ENCODE measurements at places on chromosomes 16 and 17. TPM values are rescaled to one million over a fixed set of nuclear protein-coding genes. Genes with fewer than 3 reads are reported as not detected.

The WIPF2 gene
- 42.0 TPM for total RNA-seq

The CCDC182 gene
- total RNA-seq: not detected

The KAT7 gene
- total RNA-seq: 42.5 TPM

DNA sequence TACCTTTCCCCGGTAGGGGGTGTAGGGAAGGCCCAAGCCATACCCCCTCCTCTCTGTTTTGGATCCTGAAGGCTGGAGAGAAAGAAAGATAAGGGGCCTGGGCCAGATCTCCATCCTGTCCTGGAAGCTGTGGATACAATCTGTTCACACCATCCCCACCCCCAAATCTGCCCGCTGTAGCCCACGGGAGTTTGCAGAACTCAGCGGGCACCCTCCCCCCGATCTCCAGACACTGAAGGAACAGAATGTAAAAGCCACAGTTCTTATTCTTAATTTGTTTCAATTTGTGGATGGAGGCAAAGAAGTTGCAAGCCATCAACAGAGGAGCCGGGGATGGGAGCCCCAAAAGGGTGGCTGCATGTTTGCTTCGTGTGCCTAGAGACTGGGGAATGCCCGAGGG, 27.2 kb downstream of the GJD3 start:
- H3K4me3 ChIP-seq: no peak overlapping the region
- H3K27ac ChIP-seq: no peak overlapping the region
- no peaks in the 10 kb centered on the region for H3K27me3 ChIP-seq
- no peak for DNase-seq
- H3K4me1 ChIP-seq: peaks cover 13% of the 10 kb centered on the region

GRCh38 chr17:78144147-78144719, 2.0 kb upstream of the C17orf99 start:
- no peak overlapping the region for H3K4me3 ChIP-seq
- no peaks in the 10 kb centered on the region for H3K27me3 ChIP-seq
- H3K27ac ChIP-seq: peak overlapping the region; percentile 88
- no peaks in the 10 kb centered on the region for H3K36me3 ChIP-seq

DNA sequence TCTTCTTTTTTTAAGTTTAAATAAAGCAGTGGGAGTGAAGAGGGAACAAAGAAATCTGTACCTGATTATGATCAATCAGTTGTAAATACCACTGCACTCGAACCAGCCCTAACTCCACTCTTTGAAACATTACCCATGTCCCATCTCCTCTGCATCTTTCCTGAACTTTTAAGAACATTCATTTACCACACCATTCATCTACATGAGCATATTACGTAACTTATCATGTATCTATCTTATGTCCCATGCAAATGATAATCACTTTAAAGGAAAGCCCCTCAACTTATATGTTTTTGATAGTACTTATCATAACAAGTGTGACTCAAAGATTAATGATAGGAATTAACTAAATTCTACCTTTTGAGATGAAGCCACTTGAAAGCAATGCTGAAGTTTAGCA, 10.7 kb upstream of the BRIP1 start:
- no peaks in the 10 kb centered on the region for H3K27me3 ChIP-seq
- H3K27ac ChIP-seq: no peak overlapping the region
- no peaks in the 10 kb centered on the region for H3K36me3 ChIP-seq
- DNase-seq: no peak
- H3K4me1 ChIP-seq: no peaks in the 10 kb centered on the region

- DNase-seq: no peak
- no peaks in the 10 kb centered on the region for H3K27me3 ChIP-seq
- H3K27ac ChIP-seq: no peak overlapping the region
- H3K4me3 ChIP-seq: no peak overlapping the region
- H3K4me1 ChIP-seq: no peaks in the 10 kb centered on the region
- H3K36me3 ChIP-seq: no peaks in the 10 kb centered on the region
Observed at GRCh38 chr16:9607515-9608230, 516.2 kb downstream of the HAPSTR1 start.

The HAS3 gene
- 5.1 TPM for total RNA-seq

DNA sequence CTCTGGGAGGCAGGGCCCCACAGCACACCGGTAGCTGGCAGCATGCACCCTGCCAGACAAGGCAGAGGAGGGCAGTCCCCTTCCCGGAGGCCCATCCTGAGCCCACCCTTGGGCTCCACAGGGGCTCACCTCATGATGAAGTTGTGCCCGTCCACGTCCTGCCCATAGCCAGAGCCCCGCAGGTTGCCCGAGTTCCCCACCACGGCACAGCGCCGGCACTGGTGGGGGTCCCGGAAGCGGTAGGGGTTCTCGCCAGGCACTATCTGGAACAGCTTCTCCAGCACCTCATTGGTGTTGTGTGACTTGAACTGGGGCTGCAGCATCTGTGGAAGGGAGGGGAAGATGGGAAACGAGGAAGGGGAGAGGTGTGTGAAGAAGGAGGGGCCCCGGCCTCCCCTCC, 44.0 kb downstream of the ST3GAL2 start:
- H3K4me3 ChIP-seq: no peak overlapping the region
- no peak overlapping the region for H3K27ac ChIP-seq
- peaks cover 3% of the 10 kb centered on the region for H3K4me1 ChIP-seq

- H3K27me3 ChIP-seq: no peaks in the 10 kb centered on the region
- DNase-seq: peak; percentile 37
- H3K4me1 ChIP-seq: peaks cover 13% of the 10 kb centered on the region
- H3K36me3 ChIP-seq: no peaks in the 10 kb centered on the region
- peak overlapping the region; percentile 52 for H3K27ac ChIP-seq
Observed at GRCh38 chr16:67345401-67345800, 18.8 kb downstream of the LRRC36 start.

DNA sequence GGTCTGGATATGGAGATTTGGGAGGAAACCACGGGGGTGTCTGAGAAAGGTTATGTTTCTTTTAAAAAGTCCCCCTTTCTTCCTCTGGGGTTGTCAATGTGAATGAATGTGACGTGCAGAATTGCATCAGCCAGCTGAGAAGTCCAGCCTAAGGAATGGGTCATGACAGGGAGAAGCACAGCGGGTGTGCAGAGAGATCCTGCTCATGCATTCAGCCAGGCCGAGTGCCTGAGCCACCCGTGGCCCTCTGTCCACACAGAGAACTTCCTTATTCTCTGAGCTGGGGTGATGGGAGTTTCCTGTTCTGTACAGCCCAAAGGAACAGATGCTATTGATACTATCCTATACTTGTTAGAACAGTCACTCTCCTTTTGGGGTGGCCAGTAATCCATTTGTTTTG, 117.9 kb downstream of the CPPED1 start:
- no peak for DNase-seq
- no peak overlapping the region for H3K27ac ChIP-seq
- H3K27me3 ChIP-seq: no peaks in the 10 kb centered on the region
- no peaks in the 10 kb centered on the region for H3K36me3 ChIP-seq

GRCh38 chr16:75222271-75222783, 3.5 kb downstream of the CTRB1 start:
- H3K4me3 ChIP-seq: no peak overlapping the region
- H3K4me1 ChIP-seq: no peaks in the 10 kb centered on the region
- no peak overlapping the region for H3K27ac ChIP-seq
- DNase-seq: no peak
- no peaks in the 10 kb centered on the region for H3K36me3 ChIP-seq

GRCh38 chr16:50202926-50203624, 50.0 kb downstream of the TENT4B start:
- H3K36me3 ChIP-seq: no peaks in the 10 kb centered on the region
- no peaks in the 10 kb centered on the region for H3K27me3 ChIP-seq
- peak overlapping the region; percentile 29 for H3K27ac ChIP-seq
- H3K4me1 ChIP-seq: peaks cover 4% of the 10 kb centered on the region

DNA sequence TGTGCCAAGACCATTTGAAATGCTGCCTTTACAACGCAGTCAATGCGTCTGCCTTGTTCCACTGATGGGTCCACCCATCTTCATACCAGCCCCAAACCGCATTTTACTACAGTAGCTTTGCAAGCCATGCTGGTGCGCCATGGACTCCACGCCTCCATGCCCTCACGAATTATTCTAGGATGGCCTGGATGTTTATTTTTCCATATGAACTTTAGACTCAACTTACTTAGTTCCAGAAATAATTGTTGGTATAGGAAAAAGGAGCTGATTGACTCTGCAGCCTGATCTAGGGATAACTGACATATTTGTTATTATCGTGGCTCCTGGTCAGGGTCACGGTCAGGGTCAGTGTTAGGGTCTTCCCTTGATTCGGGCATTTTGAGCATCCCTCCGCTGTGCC, 70.0 kb upstream of the ZNF469 start:
- no peaks in the 10 kb centered on the region for H3K36me3 ChIP-seq
- no peak for DNase-seq
- H3K4me1 ChIP-seq: no peaks in the 10 kb centered on the region
- no peak overlapping the region for H3K27ac ChIP-seq
- H3K4me3 ChIP-seq: no peak overlapping the region
- H3K27me3 ChIP-seq: no peaks in the 10 kb centered on the region

The ATP1B2 gene
- 1.4 TPM for total RNA-seq

The WFIKKN1 gene
- 0.80 TPM for total RNA-seq

- no peak overlapping the region for H3K27ac ChIP-seq
- H3K4me3 ChIP-seq: no peak overlapping the region
- H3K27me3 ChIP-seq: no peaks in the 10 kb centered on the region
- DNase-seq: no peak
- H3K36me3 ChIP-seq: no peaks in the 10 kb centered on the region
Observed at GRCh38 chr16:25431472-25431871, 173.8 kb upstream of the ZKSCAN2 start.

The TMEM220 gene
- total RNA-seq: 14.5 TPM

The ENO3 gene
- 3.8 TPM for total RNA-seq

DNA sequence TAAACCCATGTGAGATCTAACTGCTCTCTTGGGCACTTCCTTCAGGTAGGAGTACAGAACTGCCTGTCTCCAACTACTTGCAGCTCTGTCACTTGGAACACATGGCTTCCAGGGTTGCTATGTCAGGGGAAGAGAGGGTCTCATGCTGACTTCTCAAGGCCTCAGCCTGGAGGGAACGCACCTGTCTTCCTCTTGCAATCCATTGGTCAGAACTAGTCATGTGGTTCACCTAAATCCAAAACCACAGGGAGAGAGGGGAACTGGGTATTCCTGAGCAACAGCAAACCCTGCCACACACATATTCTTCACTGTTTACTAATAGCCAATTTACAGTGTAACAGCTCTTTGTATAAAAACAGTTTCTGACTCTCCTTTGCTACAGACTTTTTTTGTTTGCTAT, 206.1 kb downstream of the KCNJ2 start:
- H3K4me3 ChIP-seq: no peak overlapping the region
- H3K36me3 ChIP-seq: no peaks in the 10 kb centered on the region
- no peak overlapping the region for H3K27ac ChIP-seq
- H3K27me3 ChIP-seq: no peaks in the 10 kb centered on the region
- H3K4me1 ChIP-seq: no peaks in the 10 kb centered on the region

The NTN1 gene
- total RNA-seq: 2.1 TPM

The PDILT gene
- total RNA-seq: not detected

DNA sequence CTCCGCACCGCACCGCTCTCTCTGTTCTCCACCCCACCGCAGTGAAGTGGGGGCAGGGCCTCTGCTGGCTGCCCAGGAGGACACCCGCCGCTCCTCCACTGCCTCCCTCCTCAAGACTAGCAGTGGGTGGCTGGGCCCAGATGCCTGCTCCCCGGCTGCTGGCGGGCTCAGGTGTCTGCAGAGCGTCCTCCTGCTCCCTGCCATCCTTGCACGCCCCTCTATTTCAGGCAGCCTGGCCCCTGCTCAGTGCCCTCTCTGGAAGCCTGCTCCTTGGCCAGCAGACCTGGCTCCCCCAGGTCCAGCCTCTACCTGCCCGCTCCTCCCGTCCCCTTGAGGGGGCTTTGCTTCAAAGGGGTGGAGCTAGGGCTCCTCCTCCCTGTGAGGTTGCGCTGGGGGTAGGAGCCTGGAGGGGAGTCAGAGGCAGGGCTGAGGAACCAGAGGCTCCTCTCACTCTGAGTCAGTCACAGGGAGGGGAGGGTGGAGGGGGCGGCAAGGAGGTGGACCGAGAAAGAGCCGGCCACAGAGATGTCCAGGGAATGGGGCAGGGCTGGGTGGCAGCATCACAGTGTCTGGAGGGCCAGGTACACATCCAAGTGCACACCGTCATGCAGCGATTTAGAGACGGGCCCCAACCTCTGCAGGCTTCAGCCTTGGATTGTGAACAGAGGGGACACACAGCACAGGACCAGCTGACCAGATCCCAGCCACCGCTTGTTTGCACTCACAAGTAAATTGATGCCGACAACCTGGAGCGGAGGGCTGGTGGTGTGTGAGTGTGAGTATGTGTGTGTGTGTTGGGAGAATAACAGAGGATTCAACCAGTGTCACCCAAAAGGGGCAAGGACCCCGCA, 9.8 kb upstream of the TMEM92 start:
- no peaks in the 10 kb centered on the region for H3K36me3 ChIP-seq
- no peaks in the 10 kb centered on the region for H3K27me3 ChIP-seq
- peak; percentile 17 for DNase-seq
- no peak overlapping the region for H3K4me3 ChIP-seq

- H3K4me3 ChIP-seq: no peak overlapping the region
- H3K27me3 ChIP-seq: no peaks in the 10 kb centered on the region
- no peaks in the 10 kb centered on the region for H3K4me1 ChIP-seq
- no peaks in the 10 kb centered on the region for H3K36me3 ChIP-seq
- no peak overlapping the region for H3K27ac ChIP-seq
- DNase-seq: no peak
Observed at GRCh38 chr17:49488612-49489011, 6.5 kb upstream of the NGFR start.

DNA sequence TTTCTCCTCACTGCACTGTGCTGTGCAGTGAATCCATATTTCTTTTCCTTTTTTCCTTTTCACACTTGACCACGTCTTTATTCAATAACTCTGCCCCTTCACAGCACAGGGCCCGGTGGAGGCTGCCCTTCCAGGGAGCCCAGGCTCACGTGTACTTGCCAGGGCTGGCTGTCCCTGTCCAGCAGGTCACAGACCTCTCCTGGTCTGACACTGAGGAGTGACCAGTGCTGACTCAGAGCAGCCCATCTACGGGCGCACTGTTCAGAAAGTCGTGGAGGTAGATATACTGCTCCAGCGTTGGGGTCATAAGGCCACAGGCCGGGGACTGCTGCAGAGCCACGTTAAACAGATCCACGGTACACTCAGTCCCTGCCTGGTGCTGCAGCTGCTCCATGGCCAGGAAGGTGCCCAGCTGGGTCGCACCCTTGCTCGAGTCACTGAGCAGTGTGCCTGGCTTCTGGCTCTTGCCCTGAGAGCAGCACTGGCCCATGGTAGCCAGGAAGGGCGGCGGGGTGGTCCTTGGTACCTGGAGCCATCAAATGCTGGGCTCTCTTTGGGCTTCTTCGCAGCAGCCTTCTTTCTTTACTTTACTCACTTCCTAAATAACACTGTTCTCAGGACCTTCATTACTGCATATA, 531.7 kb downstream of the CDH13 start:
- H3K4me1 ChIP-seq: no peaks in the 10 kb centered on the region
- H3K4me3 ChIP-seq: no peak overlapping the region
- no peak for DNase-seq
- no peaks in the 10 kb centered on the region for H3K36me3 ChIP-seq
- no peaks in the 10 kb centered on the region for H3K27me3 ChIP-seq
